ENCODE measurements at places on chromosomes 4 and X.

DNA sequence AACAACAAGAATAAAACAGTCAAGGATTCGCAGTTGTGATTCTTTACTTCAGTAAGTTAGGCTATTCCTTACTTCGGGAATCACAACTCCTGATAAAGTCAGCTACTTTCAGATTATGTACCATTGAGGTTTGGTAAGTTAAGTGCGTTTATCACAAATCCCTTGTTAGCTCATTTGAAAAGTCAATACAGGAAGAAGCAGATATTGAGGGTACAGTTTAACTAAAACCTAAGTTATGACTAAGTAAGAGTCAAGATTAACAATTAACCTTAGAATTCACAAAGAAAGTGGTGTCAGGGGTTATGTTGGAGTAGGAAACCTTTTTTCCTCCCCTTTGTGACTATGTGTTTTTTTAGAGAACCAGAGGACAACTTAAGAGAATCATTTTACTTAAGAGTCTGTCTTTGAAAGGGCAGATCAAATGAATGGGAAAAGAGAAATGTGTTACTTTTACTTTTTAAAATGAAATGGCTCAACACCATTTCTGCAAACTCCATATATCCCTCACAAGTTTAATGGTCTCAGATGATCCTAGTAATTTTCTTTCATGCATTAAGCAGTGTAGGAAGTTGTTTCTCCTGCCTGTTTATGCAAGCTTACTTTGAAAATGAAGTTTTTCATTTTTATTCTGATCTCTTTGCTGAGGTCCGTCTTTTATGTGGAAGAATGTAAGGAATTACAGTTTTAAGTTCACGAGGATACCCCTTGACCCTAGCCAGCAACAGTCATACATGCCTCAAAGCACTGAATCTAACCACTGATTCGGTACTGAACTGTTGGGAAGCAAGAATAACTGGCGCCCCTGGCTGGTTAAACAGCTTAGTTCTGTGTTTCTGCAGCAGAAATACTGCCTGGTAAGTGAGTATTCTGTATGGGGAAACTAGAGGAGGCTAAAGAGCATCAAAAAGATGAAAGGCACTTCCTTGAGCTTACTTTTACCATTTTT, 211.7 kb downstream of the SLC4A4 start:
- no peak for DNase-seq

DNA sequence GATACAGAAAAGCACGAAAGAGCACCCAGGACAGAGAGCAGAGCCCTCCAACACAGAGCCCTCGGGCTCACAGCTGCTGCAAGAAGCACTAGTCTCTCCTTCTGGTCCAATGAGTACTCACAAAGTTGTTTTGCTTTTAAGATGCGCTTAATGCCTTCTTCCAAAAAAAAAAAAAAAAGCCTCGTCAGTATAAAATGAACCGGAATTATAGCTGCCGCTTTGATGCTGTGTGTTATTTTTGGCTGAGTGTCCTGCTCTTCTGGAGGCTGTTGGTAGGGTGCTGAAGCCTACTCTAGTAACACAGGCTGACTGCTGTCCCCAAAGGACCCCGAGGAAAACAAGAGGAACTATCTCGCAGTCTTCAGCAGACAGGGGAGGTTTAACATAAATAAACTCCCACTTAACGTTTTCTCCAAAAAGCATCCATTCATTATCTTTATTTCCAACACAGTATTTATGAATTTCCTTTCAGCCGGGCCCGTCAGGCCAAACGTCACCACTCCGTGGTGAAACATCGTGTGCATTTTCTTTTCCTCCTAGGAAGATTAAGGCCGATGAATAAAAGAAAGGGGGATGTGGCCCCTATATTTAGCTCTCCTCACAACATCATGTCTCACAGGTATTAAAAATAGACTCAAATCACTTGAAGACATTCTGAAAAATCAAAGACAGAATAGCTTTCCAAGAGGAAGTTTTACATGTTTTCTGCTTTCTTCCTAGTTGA, 213.7 kb upstream of the PPARGC1A start:
- no peak for DNase-seq

DNA sequence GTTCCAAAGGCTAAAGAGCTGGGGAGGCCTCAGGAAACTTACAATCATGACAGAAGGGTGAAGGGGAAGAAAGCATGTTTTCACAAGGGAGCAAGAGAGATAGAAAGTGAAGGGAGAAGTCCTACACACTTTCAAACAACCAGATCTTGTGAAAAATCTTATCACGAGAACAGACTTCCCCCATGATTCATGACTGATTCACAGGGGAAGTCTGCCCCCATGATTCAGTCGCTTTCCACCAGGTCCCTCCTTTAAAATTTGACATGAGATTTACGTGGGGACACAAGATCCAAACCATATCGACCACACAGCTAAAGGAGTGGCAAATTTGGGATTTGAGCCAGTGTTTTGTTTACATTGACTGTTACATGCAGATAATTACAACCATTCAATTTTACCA, 971.1 kb upstream of the HS3ST1 start:
- DNase-seq = no peak

- no peak for DNase-seq
These were observed 15.2 kb downstream of the HSD17B11 start for GRCh38 chr4:87375719-87376291.

GRCh38 chrX:145190801-145191389, 56.4 kb upstream of the SPANXN1 start:
- no peak for DNase-seq

Measured in occipital lobe (tissue), 3 donors.